Activated CD4-positive, alpha-beta memory T cell treated with anti-CD3 and anti-CD28 coated beads for 36 hours (primary cell): ENCODE measurements at places on chromosomes 4 and X. TPM values are rescaled to one million over a fixed set of nuclear protein-coding genes. Genes with fewer than 3 reads are reported as not detected.

Gene CPLX1
- 0.61 TPM for total RNA-seq

Gene MAGEA8
- total RNA-seq = not detected

Gene GPRASP2
- 1.2 TPM for total RNA-seq

Gene DMRTC1B
- total RNA-seq = not detected

Gene GPR101
- total RNA-seq = not detected

Gene CORIN
- total RNA-seq = not detected

Gene FBXW7
- 35.8 TPM for total RNA-seq

Gene SMIM10
- total RNA-seq = 0.19 TPM

Gene HERC5
- 34.0 TPM for total RNA-seq

Gene MAGEA2
- not detected for total RNA-seq

Gene RBM46
- not detected for total RNA-seq

Gene CXorf49
- total RNA-seq = not detected

Gene PCYT1B
- 0.24 TPM for total RNA-seq
